ENCODE measurements at places on chromosomes 7 and 10.

GRCh38 chr7:2168615-2169311 is 64.0 kb downstream of the MAD1L1 start:
- DNase-seq, result no peak

DNA sequence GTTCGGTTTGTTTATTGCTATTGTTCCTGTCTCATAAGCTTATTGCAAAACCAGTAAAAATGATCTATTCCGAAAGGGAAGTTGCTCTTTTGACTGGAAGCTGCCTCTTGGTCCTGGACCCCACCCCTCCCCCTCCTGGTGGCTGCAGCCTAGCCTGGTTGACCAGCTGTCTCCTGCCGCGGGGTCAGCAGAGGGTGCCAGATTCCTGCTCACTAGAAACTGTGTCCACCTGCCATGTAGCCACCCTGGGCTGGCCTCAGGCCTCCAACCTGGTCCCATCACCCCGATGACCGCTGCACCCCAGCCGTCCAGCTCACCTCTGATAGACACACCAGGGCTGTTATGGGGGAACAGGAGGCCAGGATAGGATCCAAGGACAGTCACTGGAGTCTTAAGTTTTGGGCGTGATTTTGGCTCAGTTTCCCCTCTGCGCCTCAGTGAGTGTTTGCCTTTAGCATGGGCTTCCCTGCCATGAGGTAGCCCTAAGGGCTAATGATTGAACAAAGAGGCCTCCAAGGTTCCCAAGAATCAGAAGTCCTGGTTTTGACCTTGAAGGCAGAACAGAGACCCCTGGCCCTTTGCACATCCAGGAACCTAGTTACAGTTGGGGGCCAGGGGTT is 32.9 kb upstream of the SLF2 start:
- no peak for DNase-seq

GRCh38 chr7:131522325-131522930 is 34.0 kb downstream of the PODXL start:
- DNase-seq, result no peak

DNA sequence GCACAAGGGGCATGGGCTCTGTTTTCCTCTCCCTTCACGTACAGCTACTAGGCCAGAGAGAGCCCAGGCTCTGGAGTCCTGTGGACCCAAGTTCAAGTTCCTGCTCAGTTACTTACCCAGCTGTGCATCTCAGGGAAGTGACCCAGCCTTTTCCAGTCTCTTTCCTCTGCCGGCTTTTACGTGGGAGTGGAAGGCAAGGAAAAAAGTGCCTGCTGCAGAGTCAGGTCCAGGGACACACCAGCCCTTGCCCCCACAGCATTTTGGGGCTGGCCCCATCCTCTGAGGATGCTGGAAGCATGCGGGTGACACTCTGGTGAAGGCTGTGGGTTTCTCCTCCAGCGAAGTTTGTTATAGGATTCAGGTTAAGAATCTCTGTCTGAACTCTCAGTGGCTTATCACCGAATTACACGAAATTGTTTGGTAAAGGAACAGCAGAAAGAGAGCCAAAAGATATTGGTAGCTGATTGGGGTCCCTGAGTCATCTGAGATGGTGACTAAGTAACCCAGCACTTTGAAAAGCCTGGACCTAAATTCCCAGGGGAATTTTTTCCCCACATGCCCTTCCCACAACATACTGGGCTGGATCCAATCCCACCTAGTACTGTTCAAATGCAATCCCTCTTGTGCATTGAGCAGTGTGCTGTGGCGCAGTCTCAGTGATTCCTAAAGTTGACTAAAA is 424.3 kb downstream of the RPS24 start:
- no peak for DNase-seq

DNA sequence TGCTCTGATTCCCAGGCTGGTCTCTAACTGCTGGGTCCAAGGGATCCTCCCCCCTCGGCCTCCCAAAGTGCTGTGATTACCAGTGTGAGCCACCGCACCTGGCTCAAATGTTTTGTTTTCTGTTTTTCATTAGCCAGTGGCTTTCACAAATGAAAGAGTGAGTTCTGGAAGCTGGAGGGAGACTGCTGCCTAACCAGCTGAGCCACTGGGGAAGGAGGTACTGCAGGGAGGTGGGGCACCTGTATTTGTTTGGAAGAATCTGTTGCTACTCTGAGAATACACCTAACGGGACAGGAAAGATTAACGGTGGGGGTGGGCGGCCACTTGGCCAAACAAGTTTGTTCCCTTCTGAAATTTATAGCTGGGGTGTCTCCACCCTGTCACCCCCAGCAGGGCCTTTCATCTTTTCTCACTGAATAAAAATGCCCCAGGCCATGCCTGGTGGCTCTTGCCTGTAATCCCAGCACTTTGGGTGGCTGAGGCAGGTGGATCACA is 4.7 kb downstream of the STOX1 start:
- DNase-seq, result no peak

DNA sequence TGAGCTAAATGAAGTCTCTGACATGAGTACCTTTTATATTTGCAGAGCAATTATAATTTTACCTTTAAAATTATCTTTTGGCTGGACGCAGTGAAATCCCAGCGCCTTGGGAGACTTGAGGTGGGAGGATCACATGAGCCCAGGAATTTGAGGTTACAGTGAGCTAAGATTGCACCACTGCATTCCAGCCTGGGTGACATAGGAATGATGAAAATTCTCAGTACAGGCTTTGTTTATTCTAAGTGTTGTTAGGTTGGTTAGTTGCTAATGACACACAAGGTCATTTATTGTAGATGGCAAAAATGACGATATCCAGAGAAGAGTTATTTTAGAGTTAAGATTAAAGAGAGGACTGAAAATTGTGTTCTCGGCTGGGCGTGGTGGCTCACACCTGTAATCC is 87.6 kb downstream of the XRCC2 start:
- DNase-seq, result no peak

GRCh38 chr10:10830293-10830986 is 187.2 kb upstream of the CELF2 start:
- no peak for DNase-seq

DNA sequence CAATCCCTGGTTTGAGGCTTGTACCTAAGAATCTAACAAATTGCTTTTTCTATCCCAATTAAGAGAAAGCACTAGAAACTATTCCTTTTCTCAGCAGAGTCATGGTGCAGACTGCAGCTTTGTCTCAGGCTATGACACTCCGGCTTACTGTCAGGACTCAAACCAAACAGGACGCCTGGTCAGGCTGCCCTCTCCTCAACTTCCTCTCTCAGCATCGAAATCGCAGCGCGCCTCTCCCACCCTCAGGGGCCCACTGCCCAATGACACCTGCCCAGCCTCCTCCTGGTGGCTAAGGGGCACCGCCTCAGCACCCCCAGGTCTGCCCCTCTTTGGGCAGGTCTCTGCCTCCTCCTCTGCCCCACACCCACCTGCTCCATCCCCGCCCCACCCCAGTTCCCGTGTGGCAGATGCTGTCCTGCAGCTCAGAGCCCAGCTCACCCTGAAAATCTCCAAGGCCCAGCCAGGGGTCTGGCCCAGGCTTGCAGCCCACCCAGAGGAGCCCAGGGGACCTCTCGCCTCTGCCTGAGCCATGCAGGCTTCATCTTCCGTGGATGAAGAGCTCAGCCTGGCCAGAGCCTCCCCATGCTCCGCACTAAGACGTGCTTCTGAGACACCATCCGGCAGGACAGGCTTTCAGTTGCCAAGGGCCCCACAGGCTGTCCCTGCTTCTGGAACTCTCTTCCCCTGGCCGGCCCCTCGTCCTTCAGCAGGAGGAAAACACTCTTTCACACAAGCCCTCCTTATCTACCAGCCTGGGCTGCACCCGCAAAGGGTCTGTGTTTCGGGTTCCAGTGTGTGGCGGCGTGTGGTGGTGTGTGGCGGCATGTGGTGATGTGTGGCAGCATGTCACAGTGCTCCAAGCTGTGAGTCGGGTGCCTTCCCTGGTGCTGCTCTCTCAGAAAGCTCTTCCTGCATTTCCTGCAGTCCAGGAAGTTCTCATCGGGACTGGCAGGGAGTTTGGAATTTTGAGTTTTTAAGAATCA is 16.4 kb upstream of the PTPRN2 start:
- DNase-seq, result no peak

DNA sequence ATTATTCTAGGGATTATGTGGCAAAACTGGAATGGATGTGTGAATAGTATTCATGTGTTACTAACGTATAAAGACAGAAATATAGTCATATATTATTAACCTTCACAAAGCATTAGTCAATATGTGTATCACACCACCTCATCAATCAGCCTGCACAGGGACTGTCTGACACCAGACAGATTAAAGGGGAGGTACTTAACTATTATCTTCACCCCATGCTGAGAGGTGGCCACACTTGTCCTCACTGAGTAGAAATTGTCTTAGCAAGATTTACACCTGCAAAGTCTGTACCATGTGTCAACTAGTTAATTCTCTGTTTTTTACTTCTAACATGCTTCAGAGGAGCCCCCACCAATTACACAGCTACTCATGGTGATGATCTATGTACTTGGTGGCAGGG is 146.3 kb upstream of the LRGUK start:
- DNase-seq, result no peak

DNA sequence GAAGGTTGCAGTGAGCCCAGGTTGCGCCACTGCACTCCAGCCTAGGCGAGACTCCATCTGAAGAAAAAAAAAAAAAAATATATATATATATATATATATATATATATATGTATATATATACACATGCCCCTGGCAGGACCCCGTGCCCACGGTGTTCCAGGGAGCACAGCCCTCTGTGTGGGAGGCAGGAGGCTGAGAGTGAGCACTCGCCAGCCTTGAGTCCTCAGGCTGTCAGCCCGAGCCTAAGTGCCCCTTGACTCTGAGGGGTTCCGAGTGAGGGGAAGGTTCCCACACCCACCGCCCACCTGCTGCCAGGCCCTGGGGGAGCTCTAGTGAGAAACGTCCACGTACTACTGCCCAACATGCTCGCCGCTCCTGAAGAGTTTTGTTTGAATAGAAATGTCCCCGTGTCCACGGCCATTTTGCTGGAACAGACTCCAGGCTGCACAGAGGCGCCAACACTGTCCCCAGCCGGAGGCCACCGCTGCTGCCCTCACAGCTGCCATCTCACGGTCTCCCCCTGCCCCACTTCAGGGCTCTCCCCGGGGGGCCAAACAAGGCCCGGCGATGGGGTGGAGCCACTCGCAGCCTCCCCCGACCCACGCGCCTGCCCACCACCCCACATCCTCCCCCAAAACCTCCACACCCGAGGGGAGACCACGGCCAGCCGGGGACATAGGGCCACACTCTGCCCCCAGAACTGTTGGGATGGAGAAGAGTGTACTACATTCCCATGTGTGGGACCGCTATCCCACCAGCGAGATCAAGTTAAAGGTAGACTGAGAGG is 62.8 kb upstream of the EBF3 start:
- no peak for DNase-seq

GRCh38 chr7:99386584-99387238 is 12.2 kb downstream of the ARPC1B start:
- no peak for DNase-seq
